ENCODE measurements at places on chromosomes 4 and X.

DNA sequence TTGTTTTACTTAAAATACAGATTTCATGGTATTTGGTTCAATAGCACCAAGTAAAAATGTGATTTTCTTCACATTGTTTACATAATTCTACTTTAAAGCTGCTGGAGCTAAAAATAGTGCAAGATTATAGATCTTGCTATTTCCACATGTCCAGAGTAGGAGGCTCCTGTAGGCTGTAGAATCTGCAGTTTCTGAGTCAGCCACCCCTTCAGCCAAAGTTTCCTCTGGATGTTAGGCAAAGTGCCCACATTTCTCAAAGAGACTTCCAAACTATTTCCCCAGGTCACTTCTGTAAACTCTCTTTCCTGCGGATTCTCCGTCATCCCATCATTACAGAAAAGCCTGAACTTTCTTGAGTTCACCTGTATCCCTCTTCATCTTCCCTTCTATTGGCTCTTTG is 342.5 kb upstream of the FSTL5 start:
- no peak for DNase-seq

GRCh38 chrX:16205840-16206239 is 38.6 kb downstream of the MAGEB17 start:
- no peak for DNase-seq

DNA sequence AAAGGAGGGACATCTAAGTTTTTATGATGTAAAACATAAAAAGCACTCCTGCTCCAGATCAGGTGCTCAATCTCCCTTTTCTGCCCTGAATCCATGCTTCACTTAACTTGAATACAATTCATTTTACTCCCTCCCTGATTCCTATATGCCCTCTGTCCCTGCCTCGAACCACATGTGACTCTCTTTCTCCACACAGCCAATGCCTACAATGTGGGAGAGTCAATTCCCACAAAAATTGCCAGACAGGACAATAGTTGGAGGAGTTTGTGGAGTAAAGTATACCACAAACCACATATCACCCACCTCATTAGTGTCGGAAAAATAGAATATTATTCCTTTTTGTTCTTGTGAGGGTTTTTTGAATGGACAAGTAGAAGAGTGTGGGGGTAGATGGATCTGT is 9.7 kb downstream of the AMMECR1 start:
- DNase-seq = no peak

GRCh38 chr4:189291939-189292338 is 648.7 kb upstream of the FRG1 start:
- DNase-seq = no peak

DNA sequence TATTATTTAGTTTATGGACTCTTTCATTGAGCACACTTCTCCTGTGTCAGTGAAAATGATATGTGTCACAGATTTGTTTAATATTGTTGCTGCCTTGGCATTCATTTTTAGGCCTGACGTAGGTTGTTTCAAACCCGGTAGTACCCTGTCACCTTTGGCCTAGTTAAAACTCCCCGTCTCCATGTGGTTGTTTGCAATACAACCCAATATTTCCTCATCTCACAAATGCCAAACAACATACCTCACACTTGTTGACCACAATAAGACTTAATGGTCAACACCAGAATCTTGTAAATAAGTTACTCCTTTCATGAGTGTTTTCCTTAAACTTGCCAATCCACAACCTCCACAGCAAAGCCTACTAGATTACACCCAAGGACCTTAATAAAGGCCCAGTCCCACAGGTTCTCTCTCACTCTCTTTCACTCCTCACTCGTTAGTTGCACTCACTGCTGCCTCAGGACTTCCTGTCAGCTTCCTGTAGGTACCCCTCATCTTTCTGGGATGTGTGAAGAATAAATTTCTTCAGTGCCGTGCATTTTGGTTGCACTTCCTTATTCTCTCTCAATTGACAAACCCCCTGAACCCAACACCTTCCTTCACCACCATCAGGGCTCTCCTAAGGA is 31.3 kb downstream of the IL13RA2 start:
- no peak for DNase-seq

- DNase-seq = no peak
Observed at GRCh38 chrX:112627206-112627605, 52.5 kb downstream of the LHFPL1 start.

GRCh38 chr4:25532591-25532990 is 123.1 kb upstream of the SLC34A2 start:
- DNase-seq = no peak

GRCh38 chr4:78222575-78223186 is 165.6 kb downstream of the FRAS1 start:
- DNase-seq = no peak

- DNase-seq = no peak
Observed at GRCh38 chr4:173008436-173008835, 160.2 kb upstream of the GALNT7 start.

- DNase-seq = no peak
Observed at GRCh38 chr4:153955327-153955726, 166.4 kb upstream of the SFRP2 start.

GRCh38 chr4:10032625-10033024 is 11.3 kb upstream of the SLC2A9 start:
- no peak for DNase-seq

GRCh38 chrX:41541386-41541785 is 94.2 kb downstream of the NYX start:
- no peak for DNase-seq

DNA sequence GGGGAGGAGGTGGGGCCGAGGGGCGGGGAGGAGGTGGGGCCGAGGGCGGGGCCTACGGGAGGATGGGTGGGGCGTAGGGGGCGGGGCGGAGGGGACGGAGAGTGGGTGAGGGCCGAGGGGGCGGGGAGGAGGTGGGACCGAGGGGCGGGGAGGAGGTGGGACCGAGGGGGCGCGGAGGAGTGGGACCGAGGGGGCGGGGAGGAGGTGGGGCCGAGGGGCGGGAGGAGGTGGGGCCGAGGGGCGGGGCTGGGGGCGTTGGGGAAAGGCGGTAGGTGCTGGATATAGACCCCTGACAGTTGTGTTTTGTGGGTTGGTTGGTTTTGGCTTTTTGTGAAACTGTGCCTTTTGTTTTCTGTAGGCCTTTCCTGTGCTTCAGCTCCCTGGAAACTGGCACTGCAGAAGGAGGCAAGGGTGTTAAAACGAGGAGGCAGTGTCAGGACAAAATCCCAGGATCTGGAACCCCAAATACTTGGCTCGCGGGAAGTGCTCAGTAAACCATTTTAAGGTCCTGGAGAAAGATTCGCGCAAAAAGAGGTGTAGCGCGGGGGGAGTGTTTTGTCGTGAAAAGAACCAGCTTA is 580 bp upstream of the MMGT1 start:
- DNase-seq = peak; percentile 70

DNA sequence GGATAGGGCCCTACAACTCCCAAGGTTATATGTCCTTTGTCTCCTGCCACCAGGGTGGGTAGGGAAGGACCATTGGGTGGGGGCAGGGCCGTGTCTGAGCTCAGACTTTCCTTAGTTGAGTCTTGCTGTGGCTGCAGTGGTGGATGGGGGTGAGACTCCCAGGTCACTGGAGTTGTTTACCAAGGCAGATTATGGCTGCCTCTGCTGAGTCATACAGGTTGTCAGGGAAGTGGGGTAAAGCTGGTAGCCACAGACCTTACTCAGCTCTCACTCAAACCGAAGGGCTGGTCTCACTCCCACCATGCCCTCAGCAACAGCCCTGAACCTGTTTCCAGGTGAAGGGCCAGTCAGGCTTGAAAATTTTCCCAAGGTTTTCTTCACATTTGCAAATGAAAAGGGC is 58.8 kb upstream of the FAAH2 start:
- DNase-seq = no peak

DNA sequence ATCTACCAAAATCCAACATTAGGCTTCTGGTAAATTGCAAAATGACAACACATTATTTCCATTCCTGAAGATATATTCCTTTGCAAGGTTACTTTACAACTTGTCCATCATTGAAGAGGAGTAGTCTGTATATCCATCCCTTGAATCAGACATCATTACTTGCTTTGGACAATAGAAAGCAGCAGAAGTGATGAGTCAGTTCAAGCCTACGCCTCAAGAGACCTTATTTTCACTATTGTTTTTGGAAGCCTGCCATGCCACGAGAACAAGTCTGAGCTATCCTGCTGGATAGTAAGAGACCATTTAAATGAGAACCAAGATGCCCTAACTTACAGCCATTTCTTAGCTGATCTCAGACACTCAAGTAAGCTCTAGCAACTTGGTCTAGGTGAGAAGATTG is 246.0 kb upstream of the HHIP start:
- DNase-seq = peak; percentile 25

GRCh38 chr4:26150948-26151347 is 169.9 kb upstream of the RBPJ start:
- DNase-seq = no peak

DNA sequence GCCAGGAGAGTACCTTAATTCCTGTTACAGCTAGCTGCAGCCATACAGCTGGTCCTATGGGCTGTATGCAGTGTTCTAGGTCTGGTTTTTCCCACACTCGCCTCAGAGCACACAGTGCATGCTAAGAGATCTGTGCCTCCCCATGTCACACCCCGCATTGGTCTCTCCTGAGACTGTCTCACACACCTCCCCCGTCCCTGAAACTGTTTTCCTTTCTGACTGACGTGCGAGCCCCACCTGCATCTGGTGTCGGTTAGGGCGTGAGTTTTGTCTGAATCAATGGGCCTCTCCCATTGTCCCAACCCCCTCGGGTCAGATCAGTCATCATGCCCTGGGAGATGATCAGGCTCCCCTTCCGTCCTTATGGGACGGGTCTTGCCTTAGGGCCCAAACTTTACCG is 3.4 kb upstream of the UGT8 start:
- DNase-seq = no peak

- no peak for DNase-seq
Observed at GRCh38 chr4:150192986-150193385, 114.7 kb downstream of the DCLK2 start.

DNA sequence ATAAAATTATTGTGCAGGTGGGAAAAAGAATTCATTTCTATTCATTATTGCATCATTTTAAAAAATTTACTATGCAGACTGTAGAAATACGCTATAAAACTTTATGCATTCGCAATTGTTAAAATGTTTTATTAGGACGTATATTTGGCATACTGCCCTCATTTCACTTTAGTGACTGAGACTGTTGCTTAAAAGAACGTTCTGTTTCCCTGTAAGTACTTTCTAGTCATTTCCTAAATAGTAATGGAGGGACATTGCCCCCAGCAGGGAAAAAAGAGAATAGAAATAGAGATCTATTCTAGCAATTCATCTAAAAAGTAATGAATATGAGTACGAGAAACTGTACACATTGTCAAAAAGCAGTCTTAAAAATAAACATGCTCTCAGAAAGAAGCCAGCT is 1295.8 kb upstream of the TENM3 start:
- DNase-seq = peak; percentile 80

GRCh38 chrX:107293056-107293455 is 86.6 kb downstream of the DNAAF6 start:
- no peak for DNase-seq

DNA sequence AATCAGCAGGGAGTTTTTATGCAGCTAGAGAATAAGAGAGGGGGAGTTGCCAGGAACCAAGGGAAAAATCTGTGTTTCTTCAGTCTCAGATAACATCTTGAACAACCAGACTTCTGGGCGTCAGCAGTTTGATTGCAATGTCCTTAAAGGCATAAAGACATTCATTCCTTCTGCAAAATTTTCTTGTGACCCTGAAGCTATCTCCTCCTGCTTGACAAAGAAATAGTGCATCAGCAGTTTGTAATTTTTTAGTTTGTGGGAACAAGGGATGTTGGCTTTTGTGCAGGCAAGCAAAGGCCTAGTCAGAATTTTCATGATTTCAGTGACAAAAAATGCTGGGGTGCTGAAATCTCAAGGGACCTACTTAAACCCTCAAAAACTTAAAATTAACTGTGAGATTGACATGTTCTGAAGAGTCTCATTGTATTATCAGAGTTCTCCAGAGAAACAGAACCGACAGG is 125.8 kb upstream of the UNC5C start:
- no peak for DNase-seq

GRCh38 chrX:119948381-119948780 is 4.8 kb upstream of the NKAP start:
- peak; percentile 13 for DNase-seq

DNA sequence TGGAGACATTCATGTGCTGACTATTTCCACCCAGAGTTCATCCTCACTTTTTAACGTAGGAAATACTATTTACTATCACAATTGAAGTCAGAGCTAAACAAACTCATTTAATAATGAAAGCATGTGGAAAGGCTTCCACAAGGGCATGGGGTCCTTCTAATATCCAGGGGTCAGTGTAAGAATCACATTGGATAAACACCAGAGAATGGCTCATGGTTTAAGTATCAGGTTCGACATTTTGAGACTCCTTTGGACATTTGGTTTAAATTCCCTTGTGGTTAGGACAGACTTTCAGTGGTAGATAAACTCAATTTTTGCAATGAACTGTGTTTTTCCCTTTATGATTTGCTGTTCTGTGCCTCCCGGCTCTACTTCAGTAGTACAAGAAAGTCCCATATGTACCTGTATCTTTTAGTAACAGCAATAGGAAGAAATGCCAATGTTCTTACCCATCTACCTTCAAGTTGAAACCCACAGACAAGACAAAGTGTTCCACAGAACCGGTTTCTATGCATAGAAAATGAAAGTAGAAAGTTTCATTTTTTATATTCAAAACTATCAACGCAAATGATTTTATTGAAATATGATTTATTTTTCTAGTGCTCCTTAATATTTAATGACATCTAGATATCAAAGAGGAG is 589.0 kb upstream of the FAM241A start:
- no peak for DNase-seq

DNA sequence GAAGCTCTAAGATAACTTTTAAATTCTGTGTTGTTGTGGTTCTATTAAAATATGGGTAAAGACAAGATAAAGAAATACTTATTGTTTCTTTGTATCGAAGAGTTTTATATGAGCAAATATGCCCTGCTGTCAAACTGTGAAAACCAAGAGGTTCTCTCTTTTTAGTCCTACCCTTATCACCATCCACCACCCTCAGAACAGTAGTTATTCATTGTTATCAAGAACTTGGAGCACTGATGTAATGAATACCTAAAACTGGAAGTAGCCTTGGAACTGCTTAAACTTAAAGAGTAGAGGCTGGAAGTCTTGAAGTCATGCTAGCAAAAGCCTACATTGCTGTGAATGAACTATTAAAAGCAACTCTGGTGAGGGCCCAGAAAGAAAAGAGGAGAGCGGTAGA is 9.2 kb downstream of the PIR start:
- no peak for DNase-seq

- no peak for DNase-seq
Observed at GRCh38 chrX:155962906-155963305, 34.6 kb upstream of the IL9R start.

DNA sequence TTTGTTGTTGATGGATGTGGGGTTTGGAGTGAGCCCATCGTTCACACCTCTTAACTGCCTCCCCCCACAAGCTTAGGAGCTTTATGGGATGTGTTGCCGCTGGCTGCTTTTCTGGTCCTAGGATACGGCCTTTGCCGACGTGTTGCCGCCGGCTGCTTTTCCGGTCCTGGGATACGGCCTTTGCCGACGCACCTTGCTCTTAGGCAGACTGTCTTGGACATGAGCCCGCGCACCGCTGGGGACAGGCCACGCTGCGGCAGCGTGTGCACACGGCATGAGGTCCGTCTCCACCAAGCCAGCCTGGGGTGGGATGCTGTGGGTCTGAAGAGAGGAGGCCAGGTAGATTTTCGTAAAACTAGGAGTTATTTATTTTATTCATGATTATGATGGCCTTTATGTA is 14.2 kb downstream of the RGS12 start:
- DNase-seq = no peak

Measured in SK-MEL-5 (cell line).